ENCODE measurements at places on chromosomes 2 and 18.

- DNase-seq, result no peak
Observed at GRCh38 chr18:6118080-6118479, 222.8 kb upstream of the TMEM200C start.

GRCh38 chr2:67684991-67685390 is 287.9 kb downstream of the ETAA1 start:
- DNase-seq, result no peak

DNA sequence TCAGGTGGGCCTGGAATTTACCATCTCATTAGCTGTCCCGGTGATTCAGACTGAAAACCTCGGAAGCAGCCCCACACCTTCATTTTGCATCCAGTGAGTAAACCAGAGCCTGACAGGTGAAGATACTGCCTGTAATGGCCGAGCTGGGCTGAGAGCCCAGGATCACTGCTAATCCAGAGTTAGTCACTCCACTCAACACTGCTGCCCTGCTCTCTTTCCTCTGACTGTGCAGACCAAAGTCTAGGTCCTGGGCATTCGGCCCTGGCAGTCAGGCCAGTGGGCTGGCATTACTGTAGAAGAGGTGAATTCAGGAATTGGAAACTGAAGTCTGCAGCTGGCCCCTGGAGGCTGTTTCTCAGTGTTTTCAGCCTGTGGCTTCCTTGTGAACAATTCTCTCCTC is 44.3 kb downstream of the TMEM17 start:
- peak; percentile 69 for DNase-seq

GRCh38 chr2:215982465-215982875 is 30.9 kb downstream of the MREG start:
- DNase-seq, result peak; percentile 49

GRCh38 chr2:106094131-106094841 is 99.8 kb downstream of the UXS1 start:
- DNase-seq, result no peak

GRCh38 chr2:103809941-103810441 is 1043.9 kb upstream of the POU3F3 start:
- no peak for DNase-seq

GRCh38 chr2:36951574-36951973 is 14.8 kb downstream of the STRN start:
- peak; percentile 15 for DNase-seq

DNA sequence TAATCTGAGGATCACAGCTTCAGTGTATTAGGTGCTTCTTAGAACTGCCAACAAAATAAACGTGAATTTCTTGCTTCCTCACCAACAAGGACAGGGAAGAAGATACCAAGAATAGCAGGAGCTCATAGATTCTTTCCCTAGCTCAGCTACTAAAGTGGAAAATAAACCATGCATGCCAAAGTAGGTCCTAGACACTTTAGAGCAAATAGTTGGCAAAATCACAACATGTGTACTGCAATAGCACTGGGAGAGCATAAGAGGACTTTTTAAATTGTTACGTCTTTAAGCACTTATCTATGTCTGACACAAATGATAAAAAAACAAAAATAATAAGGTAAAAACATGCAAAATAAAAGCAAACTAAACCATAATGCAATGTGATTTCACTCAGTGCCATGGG is 49.5 kb downstream of the SUCLG1 start:
- no peak for DNase-seq

DNA sequence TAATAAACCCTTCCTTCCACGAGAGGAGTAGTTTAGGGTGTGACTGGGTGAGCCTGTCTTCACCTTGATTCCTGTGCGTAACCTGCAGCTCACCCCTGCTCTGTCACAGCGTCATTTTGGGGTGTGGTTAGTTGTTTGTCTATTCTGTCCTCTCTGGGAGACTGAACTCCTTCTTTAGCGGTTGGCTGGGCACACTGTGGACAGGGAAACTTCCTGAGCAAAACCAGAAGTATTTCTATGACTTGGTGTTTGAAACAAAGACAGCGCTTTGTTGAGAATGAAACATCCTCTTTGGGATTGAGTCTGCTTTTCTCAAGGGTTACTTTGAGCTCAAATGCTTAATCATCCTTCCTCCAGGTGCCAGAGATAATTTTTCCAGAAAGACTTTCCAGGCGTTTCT is 270.7 kb downstream of the HRH4 start:
- DNase-seq, result no peak

- peak; percentile 33 for DNase-seq
Observed at GRCh38 chr2:112881217-112881985, 29.6 kb upstream of the IL37 start.

DNA sequence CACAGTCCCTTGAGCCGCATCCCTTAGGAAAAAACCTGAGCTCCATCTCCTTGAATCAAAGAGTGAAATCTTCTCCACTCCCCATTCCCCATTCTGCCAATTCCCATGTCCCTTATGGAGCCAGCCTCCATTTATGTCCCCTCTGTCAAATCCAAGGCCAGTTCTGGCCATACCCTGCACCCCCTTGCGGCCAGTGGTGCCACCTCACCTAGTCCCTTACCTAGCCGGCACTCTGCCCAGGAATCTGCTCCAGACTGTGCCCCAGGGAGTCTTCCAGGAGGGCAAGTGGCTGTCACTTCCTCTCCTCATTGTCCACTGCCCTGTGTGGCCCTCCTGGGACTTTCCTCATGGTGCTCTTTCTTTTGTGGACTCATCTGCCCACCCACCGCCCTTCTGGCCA is 195.4 kb upstream of the RMP24 start:
- DNase-seq, result no peak

DNA sequence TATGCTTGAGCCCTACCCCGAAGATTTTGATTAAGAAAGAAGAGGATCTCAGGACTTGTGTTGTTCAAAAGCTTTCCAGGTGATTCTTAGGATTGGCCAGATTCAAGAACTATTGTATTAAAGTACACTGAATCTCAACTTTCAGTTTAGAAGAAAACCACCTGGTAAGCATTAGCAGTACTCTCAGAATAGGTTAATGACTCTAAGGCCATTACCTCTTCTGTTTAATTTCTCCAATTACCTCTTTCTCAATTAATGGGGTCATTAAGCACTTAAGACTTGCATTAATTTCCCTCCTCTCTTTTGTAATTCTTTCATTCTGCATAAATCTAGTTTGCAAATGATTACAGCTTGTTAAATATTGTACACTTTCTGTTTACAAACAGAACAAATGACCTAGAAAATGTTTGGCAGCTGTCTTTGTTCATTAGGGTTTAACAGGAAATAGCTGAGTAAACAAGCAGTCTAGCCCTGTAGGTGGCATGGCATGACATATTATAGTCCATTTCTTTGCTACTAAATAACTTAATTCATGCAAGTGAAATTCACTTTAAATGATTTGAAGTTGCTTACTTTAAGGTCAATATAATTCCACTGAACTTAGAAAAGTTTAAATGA is 20.4 kb upstream of the TDRD15 start:
- DNase-seq, result no peak

GRCh38 chr18:75546964-75547363 is 119.5 kb upstream of the SMIM21 start:
- DNase-seq, result no peak

DNA sequence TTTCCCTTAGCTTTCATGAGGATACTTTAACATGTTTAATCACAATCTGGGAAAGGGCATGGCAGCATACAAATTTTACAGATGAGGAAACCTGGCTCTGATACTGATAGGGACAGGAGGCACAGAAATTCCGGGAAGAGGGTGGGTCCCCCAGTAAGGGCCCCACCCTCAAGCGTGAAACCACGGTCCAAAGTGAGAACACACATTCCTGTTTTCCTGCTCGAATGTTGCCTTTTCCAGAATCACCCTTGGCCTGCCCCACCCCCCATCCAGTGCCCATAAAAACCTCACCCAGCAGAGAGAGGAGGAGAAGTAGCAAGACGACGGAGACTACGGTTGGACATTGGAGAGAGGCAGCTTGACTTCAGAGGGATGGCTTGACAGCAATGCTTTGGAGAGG is 98.2 kb downstream of the HIBCH start:
- DNase-seq, result no peak

GRCh38 chr18:73782405-73782804 is 365.2 kb downstream of the FBXO15 start:
- no peak for DNase-seq

DNA sequence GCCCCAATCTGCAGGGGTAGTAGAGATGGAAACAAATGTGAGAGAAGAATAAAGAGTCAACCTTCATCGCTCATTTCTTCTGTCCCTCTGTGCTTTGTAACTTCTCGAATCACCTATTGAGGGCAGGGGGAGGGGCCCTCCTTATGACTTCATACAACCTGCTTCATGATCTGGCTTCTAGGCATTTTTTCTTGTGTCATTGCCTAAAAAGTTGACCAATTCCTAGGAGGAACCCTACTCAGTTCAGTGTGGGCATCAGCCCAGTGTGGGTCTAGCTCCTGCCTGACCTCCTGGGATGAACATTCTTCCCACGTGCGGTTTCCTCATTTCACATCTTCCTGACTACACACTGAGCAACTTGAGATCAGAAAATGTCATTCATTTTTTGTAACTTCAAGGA is 46.3 kb upstream of the CREB1 start:
- no peak for DNase-seq

GRCh38 chr18:10153924-10154752 is 240.3 kb downstream of the VAPA start:
- DNase-seq, result no peak

DNA sequence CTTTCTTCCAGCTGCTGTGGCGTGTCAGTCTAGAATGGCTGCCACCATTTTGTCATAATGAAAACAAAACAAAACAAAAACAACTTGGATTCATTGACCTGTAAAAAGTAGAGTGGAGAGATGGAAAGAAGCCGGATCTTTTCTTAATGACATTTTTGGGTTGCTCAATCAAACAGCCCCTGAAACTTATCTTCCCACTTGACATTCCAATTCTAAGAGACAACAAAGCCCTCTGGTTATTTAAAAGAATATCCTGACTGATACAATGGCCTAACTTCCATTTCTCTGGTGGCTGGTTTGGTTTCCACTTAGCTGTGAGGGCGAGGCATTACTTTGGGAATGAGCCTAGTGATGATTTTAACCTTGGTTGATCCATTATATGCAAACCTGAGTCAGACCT is 123.7 kb downstream of the AQP4 start:
- no peak for DNase-seq

Data from AG08396 (cell line).